T-helper 2 cell (primary cell): ENCODE measurements at places on chromosomes 4 and X.

GRCh38 chr4:110533940-110534339 lies 58.0 kb downstream of the ENPEP start:
- DNase-seq: no peak

- DNase-seq: no peak
These were observed 26.8 kb upstream of the FMR1 start for GRCh38 chrX:147884958-147885357.

GRCh38 chr4:173332963-173333657 lies 1.0 kb downstream of the HMGB2 start:
- no peak for DNase-seq

- DNase-seq: no peak
These were observed 134.9 kb upstream of the GRIA3 start for GRCh38 chrX:123049071-123049625.

- no peak for DNase-seq
These were observed 403 bp downstream of the SGCB start for GRCh38 chr4:52037689-52038102.

- DNase-seq: no peak
These were observed 178.4 kb upstream of the NWD2 start for GRCh38 chr4:37066159-37066558.

DNA sequence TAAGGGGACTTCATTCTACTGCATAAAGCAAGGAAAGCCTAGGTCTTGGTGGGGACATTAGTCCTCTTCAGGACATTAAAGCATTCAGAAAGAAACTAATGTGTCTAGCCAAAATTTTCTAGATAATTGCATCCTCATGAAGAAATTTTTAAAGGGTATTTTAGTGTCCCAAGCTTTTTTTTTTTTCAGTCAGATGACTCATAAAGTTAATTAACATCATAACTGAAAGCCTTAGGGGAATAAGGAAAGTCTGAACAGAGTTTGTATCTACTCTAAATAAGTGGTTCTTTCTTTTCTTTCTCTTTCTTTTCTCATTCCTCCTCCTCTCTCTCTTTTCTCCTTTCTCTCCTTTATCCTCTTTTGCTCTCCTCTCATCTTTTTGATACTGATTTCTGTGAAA lies 202.4 kb downstream of the ADAMTS3 start:
- DNase-seq: no peak

DNA sequence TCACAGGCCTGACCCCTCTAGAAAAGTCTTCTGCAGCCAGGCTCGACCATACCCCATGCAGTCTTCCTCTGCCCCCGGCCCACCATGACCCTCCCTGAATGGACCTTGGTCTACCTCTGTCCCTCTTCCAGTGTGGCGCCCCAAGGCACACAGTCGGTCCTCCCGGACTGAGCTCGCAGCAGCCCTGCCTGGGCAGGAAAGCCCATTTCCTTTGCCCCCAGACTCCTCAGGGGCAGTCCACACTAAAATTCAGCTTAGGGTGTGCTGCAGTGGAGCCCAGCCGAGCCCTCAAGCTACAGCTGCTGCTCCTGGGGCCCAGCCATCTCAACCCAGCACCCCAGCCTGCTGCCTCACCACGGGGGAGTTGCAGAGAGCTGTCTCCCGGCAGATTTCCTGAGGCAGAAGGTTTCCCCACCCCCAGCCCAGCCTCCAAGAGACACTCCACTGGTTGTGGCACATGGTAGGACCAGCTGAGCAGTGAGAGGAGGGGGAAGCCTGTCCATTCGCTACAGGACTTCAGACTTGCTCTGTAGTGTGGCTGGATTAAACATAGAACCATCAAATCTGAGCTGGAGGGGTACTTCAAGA lies 37.5 kb upstream of the IQSEC2 start:
- no peak for DNase-seq

DNA sequence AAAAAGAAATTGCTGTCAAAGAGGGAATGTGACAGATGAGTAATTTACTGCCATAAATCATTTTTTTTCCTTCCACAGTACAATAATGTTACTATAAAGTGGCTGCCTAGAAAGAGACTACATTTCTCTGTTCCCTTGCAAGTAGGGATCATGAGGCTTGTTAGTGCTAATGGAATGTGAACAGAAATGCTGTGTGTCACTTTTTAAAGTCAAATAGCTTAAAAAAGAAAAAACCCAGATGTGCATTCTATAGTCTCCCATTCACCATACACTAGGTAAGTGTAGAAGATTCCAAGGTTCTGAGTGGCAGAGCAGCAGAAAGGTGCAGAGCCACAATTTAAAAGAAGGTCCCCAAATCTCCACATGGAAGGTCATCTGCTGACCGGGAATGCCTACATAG lies 328.4 kb downstream of the CAMK2D start:
- DNase-seq: no peak

DNA sequence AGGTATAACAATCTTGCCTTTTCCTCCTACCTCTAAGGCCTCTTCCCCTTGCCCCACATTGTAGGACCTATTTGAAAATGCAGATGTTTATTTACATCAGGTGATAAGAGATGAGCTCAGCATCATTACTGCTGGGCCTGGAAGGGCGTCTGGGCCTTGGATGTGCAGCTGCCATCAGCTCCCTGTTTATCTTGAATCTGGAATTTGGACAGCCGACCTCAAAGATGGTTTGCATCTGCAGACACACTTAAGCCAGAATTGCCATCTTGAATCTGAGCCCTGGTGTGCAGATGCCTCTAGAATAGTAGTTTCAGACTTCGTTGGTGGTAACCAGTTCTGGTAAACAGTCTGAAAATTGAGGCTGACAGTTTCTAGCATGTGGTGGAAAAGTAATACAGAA lies 59.0 kb downstream of the FAM193A start:
- DNase-seq: no peak

GRCh38 chr4:156820931-156821330 lies 150.7 kb downstream of the PDGFC start:
- no peak for DNase-seq

DNA sequence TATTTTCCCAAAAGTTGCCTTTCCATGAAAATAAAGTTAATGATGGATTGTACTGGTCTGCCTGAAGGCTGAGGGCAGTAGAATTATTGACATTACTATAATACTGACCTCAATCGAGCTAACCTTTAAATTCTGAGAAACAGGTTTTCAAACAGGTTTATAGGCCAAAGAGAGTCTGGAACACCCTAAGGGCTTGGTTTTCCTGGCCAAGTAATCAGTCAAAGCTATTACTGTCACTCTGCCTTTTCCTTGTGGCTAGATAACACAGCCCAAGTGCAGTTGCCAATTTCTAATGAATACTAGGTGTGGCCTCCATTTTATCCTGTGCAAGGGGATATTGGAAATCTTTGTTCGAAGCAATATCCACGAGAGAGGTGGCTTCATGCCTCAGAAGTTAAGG lies 75.2 kb downstream of the INTS12 start:
- DNase-seq: no peak

DNA sequence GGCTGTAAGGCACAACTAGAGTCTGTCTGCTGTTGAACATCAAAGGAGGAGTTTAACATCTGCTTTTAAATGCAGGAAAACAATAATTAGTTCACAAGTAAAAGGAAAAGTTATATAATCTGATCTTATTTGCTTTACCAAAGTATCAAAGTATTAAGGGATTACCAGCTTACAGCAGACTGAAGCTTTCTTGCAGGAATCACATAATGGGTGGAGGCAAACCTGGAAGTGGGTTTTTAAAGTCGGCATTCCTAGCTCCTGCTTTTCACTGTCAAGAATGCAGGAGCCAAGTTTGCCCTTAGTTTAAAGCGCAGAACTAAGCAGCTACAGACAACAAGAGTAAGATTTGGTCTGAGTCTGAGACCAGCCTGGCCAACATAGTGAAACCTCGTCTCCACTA lies 122.2 kb downstream of the APBB2 start:
- no peak for DNase-seq

- no peak for DNase-seq
These were observed 118.5 kb upstream of the OTUD4 start for GRCh38 chr4:145298885-145299284.

GRCh38 chr4:128665514-128665913 lies 144.0 kb upstream of the JADE1 start:
- no peak for DNase-seq

DNA sequence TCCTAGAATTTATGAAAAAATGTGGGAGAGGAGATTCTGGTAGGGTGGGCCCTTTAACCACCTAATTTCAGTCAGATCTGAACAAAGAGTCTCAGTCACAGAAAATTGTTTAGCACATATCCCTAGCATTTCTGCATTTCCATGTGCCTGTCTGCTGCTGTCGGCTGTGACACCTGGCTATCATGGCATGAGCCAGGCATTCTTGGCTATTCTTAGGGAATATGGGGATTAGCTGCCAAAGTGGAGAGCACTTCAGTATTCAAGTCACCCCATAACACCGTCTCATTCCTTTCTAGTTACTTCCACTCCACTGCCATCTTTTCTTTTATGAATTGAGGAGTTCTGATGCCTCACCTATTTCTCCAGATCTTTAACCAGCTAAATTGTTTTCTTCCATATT lies 211.5 kb downstream of the FRAS1 start:
- DNase-seq: no peak
